HuH-7.5 (cell line): ENCODE measurements at places on chromosomes 11 and 22.
A peak's percentile ranks its signal among the peaks of the same experiment; 100 is the strongest.

DNA sequence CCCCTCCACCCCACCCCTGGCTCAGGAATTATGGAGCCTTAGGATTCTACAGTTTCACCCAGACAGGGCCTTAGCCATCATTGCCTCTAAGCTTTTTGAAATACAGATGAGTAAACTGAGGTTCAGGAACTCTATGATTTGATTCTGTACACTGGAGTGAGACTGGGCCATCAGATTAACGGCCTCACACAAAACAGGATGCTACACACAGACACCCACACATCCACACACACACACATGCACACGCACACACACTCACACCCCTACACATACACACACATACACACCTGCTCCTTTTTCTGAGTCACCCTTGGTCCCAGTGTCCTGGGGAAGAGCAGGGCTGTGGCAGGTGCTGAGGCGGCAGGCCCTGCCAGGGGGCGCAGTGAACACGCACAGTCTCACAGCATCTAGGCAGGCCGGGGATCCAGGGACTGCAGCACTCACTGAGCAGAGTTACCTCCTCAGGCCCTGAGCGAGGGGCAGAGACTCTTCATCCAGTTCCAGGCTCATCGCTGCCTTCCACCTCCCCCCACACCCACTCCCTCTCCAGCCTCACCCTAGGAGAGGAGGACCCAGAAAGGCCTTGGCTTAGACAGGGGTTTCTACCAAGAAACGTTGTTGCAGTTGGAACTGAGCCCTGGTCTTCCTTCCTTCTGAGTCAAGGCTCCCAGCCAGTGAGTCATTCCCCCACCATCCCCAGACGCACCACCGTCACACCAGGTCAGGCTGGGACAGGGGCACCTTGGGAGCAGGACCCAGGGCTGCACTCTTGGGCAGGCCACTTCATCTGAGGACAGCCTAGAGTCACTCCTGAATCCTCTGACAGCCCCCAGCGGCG, 89.8 kb upstream of the PARVA start:
- DNase-seq = peak; percentile 41

DNA sequence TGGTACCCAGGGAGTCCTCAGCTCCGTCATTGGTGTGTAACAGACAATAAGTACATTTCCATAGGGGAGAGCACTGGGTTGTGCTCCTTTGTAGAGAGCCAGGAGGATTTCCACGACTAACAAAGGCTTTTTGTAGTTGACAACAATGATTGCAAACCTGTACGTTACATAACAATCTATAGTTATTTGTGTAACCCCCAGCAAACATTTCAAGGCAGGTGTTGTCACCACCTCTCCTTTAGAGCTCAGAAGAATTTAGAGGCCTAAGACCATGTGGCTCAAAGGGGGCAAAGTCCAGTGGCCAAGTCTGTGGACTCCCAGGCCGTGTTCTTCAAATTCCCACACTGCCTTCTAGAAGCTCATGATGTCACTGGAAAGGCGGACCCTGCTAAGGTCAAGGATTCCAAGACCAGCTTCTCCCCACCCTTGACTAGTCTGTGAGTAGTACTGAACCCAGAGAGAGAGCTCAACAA, 15.8 kb downstream of the RPL27A start:
- DNase-seq = no peak

DNA sequence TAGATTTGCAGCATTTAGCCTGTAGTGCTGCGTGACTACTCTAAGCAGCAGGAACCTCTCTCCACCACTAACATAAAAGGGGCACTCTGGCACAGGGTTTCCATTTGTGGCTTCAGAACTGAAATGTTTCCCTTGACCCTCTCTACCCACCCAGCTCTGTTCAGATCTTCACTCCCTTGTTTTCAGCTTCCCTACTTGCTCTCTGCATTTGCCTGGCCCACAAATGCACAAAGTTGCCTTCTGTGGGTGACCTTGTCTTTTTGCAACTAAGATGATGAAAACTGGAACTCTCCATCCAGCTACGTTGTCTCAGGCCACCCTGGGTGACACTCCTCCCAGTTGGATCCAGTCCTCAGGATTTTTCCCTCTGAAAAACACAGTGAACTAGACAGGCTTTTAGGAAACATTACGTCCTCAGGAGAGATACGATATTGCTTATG, 19.8 kb upstream of the PSMA1 start:
- DNase-seq = no peak

DNA sequence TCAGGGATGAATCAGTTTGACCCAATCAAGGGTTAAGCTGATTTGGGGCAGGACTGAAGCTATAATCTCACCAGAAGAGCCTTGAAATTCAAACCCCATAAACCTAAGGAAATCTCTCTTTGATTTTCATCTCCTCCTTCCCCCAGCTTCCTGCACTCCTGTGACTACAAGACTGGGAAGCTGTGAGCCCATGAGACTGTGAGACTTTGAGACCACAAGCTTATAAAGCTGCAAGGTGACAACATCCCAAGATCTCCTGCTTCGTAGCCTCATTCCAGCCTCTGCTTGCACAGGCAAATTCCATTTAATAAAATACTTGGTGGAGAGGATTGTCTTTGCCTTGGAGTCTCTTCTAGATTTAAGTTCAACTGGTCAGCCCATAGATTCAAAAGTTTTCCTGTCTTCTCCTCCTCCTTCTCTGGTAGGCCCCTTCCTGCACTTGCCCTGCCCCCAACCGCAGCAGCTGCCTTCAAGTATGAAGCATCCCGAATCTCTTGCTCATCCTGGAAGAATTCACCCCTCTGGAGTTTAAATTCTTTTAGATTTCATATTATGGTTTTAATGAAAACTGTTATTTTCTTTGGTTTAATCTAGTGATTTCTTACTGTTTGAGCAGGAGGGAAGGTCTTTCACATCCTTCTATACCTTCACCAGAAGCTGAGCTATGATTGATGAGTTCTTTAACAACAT, 42.1 kb downstream of the PAMR1 start:
- no peak for DNase-seq

- no peak for DNase-seq
These were observed 27.0 kb upstream of the LRRC4C start for GRCh38 chr11:41486424-41486823.
